ENCODE measurements at places on chromosomes 12 and 14.
A peak's percentile ranks its signal among the peaks of the same experiment; 100 is the strongest.

GRCh38 chr12:122452701-122453285 lies 30.3 kb upstream of the CLIP1 start:
- DNase-seq, result no peak

DNA sequence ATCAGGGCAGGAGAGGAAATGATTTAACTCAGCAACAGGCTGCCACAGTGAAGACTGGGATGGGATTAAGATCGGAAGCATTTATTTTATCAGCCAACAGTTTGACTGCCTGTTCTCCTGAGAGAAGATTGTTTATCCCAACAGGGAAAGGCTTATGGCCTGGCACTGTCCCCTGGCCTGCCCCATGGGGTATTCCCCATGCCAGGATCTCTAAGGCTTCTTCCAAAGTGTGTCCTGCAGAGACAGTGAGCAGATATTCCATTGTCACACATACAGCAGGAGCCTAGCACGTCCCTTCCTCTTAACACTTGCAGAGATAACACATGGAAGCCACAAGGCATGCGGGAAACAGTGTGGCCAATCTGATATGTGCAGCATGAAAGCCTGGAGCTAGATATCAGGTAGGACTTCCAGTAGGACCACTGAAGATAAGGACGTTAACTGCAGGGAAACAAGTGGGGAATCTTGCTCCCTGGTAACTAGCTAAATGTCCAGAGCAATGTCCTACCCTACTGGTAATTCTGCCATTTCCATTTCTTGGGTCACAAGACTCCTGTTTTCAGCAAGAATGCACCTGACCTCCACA lies 48.2 kb downstream of the IQSEC3 start:
- DNase-seq, result no peak

GRCh38 chr12:11500188-11500860 lies 105.0 kb upstream of the PRB2 start:
- no peak for DNase-seq

GRCh38 chr12:7694556-7695236 lies 879 bp downstream of the GDF3 start:
- no peak for DNase-seq

GRCh38 chr12:53532021-53532420 lies 24.7 kb upstream of the NPFF start:
- no peak for DNase-seq

DNA sequence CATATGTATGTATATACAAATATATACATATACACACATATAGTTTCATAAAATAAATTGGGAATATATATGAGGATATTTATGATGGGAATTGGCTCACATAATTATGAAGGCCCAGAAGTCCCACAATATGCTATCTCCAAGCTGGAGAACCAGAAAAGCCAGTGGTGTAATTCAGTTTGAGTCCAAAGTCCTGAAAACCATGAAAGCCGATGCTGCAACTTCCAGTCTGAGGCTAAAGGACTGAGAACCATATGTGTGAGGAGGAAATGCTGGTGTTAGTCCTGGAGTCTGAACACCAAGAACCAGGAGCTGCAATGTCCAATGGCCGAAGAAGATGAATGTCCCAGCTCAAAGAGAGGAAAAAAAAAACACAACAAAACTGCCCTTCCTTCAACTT lies 65.5 kb upstream of the PRKD1 start:
- DNase-seq, result no peak

DNA sequence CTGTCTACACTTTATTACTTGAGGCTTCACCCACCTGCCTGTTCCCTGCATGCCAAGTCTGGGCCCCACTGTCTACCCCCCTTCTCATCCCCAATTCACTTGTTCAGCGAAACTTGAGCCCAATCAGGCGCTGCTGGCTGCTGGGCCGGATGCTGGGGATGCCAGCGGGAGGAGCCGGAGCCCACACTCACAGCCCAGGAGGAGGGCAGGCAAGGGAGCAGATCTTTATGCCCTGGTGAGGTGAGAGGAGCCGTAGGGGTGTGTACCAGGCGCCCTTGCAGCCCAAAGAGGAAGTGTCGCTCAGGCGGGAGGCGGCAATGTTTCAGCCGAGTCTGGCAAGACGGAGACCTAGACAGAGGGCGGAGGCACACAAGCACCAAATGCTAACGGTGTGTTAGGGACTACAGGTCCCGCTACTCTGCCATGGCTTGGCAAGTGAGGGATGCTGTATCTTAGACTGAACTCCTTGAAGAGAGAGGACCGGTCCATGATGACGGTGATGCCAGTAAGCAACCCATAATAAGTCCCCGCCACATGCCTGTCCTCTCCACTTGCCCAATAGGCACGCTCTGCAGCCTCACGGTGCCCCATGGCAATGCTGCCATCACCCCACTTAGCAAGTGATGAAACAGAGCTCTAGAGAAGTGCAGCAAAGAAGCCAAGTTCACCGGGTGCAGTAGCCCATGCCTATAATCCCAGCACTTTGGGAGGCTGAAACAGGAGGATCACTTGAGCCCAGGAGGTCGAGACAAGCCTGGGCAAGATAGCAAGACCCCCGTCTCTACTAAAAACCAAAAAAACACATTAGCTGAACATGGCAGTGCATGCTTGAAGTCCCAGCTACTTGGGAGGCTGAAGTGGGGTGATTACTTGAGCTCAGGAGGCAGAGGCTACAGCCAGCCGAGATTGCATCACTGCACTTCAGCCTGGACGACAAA lies 41.6 kb downstream of the LRRC74A start:
- DNase-seq, result no peak

- no peak for DNase-seq
These were observed 6.1 kb downstream of the HNF1A start for GRCh38 chr12:120984351-120984898.

GRCh38 chr12:22101749-22102243 lies 55.8 kb downstream of the CMAS start:
- DNase-seq, result peak; percentile 36

- no peak for DNase-seq
These were observed 389.7 kb upstream of the FAR2 start for GRCh38 chr12:28759333-28759732.

DNA sequence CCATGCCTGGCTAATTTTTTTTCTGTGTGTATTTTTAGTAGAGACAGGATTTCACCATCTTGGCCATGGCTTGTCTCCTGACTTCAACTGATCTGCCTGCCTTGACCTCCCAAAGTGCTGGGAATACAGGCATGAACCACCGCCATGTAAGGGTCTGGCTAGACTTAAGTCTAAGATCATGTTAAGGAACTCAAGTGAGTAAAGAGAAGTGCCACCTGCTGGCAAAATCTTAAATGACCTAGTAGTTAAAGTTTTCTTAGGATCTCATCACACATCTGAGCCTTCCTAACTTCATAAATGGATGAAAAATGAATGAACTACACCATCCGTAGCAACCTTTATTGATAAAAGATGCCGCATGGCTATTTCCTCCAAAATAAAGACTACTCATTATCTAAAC lies 1.7 kb upstream of the C12orf56 start:
- DNase-seq, result no peak

GRCh38 chr14:104440297-104440956 lies 139.1 kb upstream of the C14orf180 start:
- DNase-seq, result no peak

GRCh38 chr12:98983647-98984046 lies 338.6 kb downstream of the APAF1 start:
- no peak for DNase-seq

DNA sequence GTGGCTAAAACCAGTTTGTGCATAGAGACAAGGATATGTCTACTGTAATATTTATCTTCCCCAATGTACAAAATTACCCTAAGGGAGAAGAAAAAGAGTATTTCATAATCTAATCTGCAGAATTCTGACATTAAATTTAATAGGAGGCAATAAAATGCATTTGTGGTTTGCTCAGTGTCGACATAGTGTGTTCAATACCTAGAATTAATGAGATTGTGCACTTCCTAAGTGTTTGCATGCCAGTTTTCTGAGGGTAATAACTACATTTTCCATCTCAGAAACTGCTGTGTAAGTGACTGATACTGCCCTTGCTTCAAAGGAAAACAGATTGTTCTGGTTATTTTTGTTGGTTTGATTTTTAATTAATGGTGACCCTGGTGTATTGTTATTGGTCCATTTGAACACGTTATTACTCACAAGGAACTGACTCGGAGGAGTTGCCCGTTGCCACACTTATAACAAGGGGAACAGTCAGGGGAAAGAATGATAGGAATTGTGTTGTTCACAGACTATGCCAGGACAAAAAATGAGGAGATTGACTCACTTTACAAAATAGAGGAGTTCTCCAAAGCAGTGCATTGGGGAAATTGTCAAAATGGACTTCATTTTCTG lies 960.3 kb upstream of the TMEM132C start:
- no peak for DNase-seq

GRCh38 chr14:99681101-99681831 lies 2.8 kb upstream of the CYP46A1 start:
- no peak for DNase-seq

- DNase-seq, result no peak
These were observed 327.6 kb upstream of the SFSWAP start for GRCh38 chr12:131383291-131383690.

- DNase-seq, result no peak
These were observed 20.5 kb downstream of the BRI3BP start for GRCh38 chr12:125013816-125014442.

- no peak for DNase-seq
These were observed 5.0 kb downstream of the CMKLR1 start for GRCh38 chr12:108333898-108334699.

DNA sequence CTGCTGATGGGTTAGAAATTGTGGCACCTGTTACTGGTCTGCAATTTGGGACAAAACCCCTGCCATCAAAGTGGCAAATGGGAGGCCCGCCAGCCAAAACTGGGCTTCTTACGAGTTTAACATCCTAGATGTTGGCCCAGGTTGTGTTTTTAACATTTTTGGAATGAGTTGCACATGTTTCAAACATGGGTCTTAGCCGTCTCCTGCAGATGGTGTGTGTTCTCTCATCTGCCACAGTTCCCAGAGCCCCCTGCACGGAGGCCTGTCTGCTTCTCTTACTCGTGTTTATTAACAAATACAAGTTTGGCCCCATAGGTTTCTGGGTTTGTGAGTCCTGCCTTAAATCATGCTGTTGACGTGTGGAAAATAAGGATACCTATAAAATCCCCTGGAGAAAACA lies 46.5 kb downstream of the CACNA2D4 start:
- no peak for DNase-seq

DNA sequence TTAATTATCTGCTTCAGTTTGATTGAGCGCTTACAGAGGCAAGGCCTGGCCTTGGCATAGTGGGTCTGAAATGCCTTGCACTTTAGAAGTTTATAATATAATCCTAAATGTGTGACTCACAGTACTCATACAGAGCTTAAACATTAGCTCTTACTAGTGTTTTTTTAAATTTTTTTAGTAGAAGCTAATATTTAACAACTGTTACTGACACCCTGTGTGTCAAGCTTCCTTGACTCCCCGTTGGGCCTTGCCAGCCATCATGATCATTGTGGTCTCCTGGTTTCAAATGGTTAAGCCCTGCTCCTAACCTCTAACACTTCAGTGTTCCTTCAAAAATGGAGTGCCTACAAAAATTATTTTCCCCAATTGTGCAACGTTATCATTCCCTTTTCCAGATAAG lies 126.9 kb downstream of the GALC start:
- no peak for DNase-seq

DNA sequence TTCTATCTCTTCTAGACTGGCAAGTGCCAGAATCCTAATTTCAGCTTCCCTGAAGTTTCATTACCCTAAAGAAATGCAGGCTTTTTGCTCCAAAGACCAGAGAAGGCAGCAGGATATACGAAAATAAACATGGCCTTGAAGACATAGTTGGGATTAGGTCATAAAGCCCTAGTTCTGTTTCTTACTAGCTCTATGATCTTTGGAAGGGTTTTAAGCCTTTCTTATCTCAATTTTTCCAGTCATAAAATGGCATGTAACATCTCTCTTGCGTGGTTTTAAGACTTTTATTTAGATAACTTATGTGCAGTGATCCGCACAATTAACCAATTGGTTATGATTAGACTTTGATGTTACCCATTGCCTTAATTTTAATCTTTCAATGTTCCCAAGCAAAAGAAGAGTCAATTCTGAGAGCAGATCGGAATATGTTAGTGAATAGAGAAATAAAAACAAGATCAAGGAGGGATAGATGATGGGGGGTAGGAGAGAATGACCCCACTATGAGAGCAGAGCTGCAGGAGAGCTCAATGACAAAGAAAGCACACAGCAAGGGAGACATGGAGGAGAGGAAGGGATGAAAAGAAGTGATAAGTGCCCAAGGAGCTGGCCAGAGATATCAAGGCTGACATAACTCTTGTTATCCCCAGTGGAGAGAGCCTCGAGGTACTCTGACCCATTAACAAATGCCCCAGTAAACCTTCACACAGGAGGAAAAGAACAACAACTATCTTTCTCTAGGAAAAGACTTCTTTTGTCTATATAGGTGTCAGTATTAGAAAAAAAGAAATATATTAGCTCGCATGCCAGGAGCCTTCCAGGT lies 53.0 kb upstream of the ANP32D start:
- no peak for DNase-seq

- DNase-seq, result no peak
These were observed 297.1 kb downstream of the KSR2 start for GRCh38 chr12:117671734-117672133.

- DNase-seq, result no peak
These were observed 17.6 kb upstream of the AMIGO2 start for GRCh38 chr12:47097276-47097896.

DNA sequence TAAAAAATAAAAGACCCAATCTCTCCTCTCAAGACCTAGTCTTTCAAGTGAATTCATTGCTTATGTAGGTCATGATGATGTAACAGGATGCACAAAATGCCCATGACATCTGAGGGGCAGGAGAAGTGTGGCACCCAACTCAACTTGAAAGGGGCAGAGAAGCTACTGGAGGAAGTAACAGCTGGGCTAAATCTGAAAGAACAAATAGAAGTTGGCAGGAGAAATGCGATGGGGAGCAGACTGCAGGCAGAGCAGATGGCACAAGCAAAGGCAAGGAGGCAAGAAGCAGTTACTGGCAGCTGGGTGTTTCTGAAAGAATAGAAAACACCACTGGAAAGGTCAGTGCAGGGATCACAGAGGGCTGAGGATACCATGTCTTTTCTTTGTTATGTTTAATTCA lies 14.6 kb downstream of the SLC38A4 start:
- no peak for DNase-seq

DNA sequence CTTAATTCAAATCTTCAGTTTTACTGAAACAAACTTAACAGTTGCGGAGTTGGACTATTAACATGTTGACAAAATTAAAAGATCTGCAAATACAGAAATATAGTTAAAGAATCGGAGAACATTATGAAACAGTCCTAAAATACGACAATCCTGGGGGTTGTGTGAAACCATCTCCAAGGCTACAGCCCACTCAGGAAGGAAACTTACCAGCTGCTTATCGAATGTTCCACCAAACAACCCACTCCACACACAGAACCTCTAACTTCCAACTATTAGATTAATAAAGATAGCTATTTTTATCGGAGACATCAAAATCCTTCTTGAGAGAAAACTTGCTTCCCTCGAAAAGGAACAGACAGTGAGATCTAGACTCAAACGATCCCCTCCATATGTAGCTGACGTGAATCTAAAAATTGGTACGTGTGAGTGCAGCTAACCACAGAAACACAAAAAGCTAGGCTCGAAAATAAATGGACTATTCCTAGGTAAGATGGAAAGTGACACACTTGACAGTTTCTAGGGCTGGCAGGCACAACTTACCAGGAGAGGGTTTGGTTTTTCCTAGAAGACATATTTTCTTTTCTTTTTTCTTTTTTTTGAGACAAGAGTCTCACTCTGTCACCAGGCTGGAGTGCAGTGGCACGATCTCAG lies 12.9 kb downstream of the VPS37B start:
- DNase-seq, result no peak

GRCh38 chr14:58626431-58626831 lies 11.3 kb upstream of the DACT1 start:
- no peak for DNase-seq

- no peak for DNase-seq
These were observed 1.9 kb upstream of the KCNK10 start for GRCh38 chr14:88324930-88325329.

GRCh38 chr14:49991491-49991890 lies 98.6 kb downstream of the ARF6 start:
- DNase-seq, result no peak
